ENCODE measurements at places on chromosomes 2 and 18.

DNA sequence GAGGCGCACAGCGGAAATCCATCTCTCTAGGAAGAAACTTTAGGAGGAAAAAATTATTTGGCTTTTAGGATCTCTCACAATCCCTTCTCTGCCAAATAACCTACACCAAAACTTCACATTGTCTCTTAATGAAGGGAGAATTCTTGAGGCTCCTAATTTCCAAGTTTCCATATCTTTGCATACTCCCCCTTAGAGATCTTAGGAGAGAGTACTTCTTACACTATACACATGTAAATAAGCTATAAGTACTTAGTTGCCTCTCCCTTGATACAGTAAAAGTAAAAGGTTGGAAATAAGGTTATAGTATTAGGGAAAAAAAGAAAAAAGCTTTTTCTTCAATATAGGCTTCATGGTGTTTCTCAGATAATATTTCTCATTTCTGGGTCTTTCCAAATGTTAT, 596.7 kb downstream of the SATB2 start:
- DNase-seq = no peak

- no peak for DNase-seq
Measured at GRCh38 chr18:12287131-12287681, 20.8 kb upstream of the TUBB6 start.

DNA sequence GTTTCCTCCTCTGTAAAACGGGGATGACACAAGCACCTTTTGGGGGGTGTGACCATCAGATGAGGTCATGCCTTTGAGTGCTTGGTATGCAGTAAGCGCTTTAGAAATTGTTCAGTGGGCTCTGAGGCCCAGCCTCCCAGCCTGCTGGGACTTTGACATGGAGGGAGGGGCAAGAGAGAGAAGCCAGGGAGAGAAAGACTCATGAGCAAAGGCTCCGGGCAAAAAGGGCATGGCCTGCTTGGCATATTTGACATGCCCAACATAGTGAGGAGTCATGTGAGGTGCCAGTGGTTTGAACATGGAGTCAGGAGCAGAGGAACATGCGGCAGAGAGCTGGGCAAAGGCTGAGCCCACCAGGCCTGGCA, 14.0 kb downstream of the TNS1 start:
- no peak for DNase-seq

DNA sequence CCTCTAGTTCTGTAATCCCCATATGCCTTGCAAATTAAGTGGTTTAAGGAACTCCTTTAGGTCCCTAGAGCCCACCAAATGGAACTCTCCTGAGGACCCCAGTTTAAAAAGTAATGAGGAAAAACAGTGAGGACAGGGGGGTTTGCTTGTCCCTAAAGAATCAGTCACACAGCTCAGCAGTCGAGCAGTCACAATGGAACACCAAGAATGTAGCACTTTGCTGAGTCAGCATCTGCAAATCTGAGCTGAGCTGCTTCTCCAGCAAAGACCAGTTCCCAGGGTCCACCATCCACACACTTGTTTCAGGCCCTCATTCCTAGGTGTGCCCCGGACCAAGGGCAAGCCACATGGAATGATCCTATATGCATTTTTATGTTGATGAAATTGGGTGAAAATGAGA, 46.2 kb upstream of the NEDD4L start:
- no peak for DNase-seq

GRCh38 chr2:62409442-62409841, 96.6 kb downstream of the TMEM17 start:
- DNase-seq = no peak

DNA sequence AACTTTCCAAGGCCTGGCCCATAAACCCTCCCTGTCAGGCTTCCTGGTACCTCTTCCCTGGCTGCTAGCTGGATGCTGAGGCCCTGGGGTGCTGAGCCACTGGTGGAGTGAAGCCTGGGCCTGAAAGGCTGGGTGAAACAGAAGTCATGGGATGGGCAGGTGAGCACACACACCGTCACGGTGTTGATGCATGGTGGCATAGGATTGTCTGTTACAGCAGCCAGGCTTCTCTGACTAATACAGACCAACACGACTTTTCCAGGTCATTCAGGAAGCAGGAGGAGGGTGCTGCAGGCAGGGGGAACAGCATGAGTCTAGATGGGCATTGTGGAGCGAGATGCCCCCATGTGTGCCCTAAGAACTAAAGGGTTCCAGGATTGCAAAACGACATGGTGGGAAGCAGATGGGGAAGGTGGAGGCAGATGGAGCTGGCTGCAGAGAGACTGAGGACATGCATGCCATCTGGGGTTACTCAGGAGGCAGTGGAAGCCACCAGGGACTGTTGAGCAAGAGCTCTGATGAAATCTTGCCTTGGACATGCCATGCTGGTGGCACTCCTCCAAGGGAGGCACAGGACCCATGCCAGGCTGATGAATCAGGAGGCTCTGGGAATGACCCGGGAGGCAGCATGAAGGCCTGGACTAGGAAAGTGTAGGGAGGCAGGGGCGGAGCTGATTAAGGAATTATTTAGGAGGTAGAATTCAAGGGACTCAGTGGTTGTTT, 480.9 kb downstream of the TSN start:
- DNase-seq = no peak

DNA sequence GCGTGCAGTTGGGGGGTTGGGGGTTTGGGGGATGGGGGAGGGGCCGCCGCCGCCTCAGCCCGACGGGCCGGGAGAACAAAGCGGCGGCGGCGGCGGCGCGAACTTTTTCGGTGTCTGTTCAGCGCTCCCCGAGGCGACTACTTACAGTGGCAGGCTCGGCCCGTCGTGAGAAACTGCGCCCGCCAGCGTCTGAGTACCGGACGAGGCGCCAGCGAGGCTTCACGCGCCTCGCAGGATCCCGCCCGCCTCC, 172 bp downstream of the PRKD3 start:
- DNase-seq = no peak

- no peak for DNase-seq
Measured at GRCh38 chr2:47243596-47244323, 88.7 kb upstream of the STPG4 start.

DNA sequence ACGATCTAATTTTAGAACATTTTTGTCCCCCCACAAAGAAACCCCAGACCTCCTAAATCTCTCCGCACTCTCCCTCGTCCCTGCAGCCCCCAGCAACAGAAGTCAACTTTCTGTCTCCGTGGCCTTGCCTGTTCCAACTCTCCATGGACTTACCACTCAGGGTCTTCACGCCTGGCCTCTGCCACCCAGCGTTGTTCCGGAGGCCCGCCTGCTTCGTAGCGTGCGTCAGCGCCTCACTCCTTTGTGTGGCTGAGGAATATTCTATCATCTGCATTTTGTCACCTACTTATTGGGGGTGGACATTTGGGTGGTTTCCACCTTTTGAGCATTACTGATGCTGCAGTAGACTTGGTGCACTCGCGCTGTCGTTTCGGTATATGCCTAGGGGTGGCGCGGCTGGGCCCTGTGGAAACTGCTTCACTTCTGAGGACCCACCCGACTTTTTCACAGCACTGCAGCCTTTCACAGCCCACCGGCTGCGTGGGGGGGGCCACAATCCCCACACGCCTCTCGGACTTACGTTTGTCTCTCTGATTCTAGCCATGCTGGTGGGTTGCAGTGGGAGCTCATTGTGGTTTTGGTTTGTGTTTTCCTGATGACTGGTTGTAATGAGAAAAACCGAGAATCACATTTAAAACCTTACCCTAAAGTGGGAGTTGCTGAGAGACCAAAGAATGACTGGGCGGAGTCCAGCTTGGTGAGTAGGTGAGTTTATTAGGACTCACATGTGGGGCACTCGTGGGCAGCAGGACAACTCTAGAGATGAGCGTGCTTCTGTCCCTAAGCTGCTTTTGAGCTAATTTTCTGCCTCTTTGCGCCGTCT, 1.4 kb upstream of the HSBP1L1 start:
- DNase-seq = no peak

DNA sequence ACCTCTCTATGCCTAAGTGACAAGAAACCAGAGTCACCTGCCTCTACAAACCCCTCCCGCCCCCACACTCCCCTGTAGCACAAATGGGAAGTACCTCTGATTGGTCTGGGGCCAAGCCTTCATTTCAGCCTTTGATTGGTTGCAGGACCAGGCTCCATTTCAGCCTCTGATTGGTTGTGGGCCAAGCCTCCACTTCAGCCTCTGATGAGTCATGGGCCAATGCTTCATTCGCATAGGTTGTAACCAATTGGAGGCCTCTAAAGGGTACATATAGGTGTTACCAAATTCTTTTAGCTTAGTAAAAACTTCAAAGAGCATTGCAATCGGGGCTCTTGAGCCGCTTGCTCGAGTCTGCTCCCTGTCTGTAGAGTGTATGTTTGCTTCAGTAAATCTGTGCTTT, 25.0 kb downstream of the CCDC102B start:
- DNase-seq = no peak

All from NCI-H2081 (cell line).